PC-9 (cell line): ENCODE measurements at places on chromosomes 12 and 14. TPM values are rescaled to one million over a fixed set of nuclear protein-coding genes. Genes with fewer than 3 reads are reported as not detected.

DNA sequence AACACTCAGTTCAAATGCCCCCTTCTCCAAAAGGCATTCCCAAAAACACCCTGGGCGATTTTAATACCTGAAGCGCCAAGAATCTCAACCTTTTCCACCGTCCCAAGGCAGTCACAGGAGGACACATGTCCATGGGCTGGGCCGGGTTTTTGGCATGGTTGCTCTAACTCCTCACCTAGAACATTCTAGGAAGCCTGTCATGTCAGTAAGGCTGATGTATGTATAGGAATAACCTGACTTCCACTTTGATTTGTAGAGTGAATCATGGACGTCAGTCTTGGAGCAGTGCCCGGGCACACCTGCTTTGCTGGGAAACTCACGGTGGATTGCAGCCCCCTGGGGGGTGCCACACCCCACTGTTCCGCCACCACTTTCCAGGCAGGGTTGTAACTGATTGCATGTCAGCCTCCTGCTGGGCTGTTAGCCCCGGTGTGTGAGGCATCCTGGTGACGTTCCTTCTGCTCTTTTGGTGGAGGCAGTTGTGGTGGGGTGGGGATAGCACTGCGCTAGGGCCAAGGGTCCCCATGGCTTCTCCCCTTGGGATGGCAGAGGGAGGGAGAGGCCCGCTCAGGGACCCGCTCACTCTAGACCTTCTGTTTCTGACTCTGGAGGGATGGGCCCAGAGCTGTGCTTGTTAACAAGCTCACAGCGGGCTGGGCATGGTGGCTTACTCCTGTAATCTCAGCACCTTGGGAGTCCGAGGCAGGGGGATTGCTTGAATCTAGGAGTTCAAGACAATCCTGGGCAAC, 35.2 kb upstream of the FAM181A start:
- no peaks in the 10 kb centered on the region for H3K36me3 ChIP-seq
- H3K27ac ChIP-seq, result no peak overlapping the region
- no peak for DNase-seq
- peaks cover 77% of the 10 kb centered on the region for H3K27me3 ChIP-seq

DNA sequence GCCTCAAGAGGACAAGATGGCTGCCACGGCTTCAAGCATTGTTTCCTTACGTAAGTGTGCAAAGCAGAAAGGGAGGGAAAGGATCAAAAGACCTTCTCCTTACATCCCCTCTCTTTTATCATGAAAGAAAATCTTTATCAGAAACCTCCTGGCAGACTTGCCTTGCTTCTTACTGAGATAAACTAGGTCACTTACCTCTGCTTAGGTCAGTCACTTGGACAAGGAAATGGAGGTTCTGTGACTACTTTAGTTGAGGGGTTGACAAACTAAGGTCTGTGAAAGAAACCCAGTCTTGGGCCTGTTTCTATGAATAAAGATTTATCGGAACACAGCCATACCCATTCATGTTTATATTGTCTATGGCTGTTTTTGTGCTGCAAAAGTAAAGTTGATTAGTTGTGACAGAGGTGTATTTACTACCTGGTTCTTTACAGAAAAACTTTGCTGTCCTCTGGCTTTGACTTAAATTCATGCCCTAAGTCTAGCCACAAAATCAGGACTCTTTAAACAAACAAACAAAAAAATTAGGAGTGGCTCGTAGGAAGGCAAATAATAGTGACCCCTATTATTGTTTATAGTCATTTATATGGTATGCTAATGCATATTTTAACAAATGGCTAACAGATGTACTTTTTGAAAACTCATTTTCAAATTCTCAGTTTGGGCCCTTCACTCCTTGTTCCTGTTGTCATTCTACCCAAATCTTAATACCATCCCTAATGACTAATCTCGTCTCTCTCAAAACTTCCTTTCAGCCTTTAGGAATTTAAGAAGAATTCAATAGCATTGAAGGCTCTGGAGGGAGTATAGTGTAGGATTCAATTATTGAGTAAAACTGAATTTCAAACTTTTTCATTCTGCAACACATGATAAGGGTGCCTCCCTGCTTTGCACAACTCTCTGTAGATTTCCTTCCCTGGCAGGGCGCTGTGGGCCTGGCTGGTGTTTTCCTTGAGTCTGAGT, 42.0 kb upstream of the ATP2B1 start:
- no peaks in the 10 kb centered on the region for H3K27me3 ChIP-seq
- DNase-seq, result peak; percentile 88
- H3K36me3 ChIP-seq, result no peaks in the 10 kb centered on the region
- H3K4me1 ChIP-seq, result peaks cover 28% of the 10 kb centered on the region
- H3K4me3 ChIP-seq, result no peak overlapping the region

- no peaks in the 10 kb centered on the region for H3K4me1 ChIP-seq
- H3K4me3 ChIP-seq, result no peak overlapping the region
- no peaks in the 10 kb centered on the region for H3K36me3 ChIP-seq
- no peak for DNase-seq
- H3K27ac ChIP-seq, result no peak overlapping the region
Observed at GRCh38 chr12:43776498-43776897, 17.7 kb downstream of the IRAK4 start.

Gene MCRS1
- total RNA-seq, result 66.9 and 71.5 TPM in 2 replicates

- no peak overlapping the region; the same call in 1 of the 2 replicates for H3K4me3 ChIP-seq
- peaks cover 16% of the 10 kb centered on the region for H3K4me1 ChIP-seq
- H3K27ac ChIP-seq, result no peak overlapping the region
- no peaks in the 10 kb centered on the region for H3K27me3 ChIP-seq
- no peak for DNase-seq
- peaks cover 61% of the 10 kb centered on the region for H3K36me3 ChIP-seq
Observed at GRCh38 chr12:53454707-53455106, 2.8 kb downstream of the PCBP2 start.

GRCh38 chr12:115103884-115104883, 420.2 kb upstream of the TBX3 start:
- DNase-seq, result peak; percentile 37
- H3K27me3 ChIP-seq, result no peaks in the 10 kb centered on the region; the same call in 1 of the 2 replicates
- H3K36me3 ChIP-seq, result no peaks in the 10 kb centered on the region
- H3K27ac ChIP-seq, result no peak overlapping the region

Gene CD163
- total RNA-seq, result not detected in 2 replicates
